ENCODE measurements at places on chromosomes 13 and 19.

- DNase-seq = no peak
These were observed 15.1 kb upstream of the TRPC4 start for GRCh38 chr13:37884674-37885073.

DNA sequence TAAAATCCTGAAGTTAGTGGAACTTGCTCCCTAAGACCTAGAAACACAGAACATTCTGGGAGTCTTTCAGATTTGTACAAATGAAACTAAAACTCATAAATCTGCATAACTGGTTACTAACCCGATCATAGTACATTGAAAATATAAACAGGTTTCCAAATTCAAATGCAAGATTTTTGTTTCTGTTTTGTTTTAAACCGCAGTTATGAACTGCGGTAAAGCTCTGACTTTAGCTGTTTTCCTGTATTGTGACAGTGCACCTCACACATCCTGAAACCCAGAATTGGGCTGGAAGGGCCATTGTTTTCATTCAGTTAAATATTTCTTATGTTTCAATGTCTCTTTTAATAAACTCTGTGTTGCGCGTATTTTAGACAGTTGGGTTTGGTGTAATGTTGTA, 204.7 kb downstream of the SHISA2 start:
- no peak for DNase-seq

- peak; percentile 7 for DNase-seq
These were observed 55.5 kb downstream of the MYH14 start for GRCh38 chr19:50258918-50259372.

- DNase-seq = peak; percentile 59
These were observed 61.1 kb upstream of the FAM216B start for GRCh38 chr13:42720113-42720857.

- DNase-seq = no peak
These were observed 28.5 kb upstream of the POP4 start for GRCh38 chr19:29577649-29577963.

DNA sequence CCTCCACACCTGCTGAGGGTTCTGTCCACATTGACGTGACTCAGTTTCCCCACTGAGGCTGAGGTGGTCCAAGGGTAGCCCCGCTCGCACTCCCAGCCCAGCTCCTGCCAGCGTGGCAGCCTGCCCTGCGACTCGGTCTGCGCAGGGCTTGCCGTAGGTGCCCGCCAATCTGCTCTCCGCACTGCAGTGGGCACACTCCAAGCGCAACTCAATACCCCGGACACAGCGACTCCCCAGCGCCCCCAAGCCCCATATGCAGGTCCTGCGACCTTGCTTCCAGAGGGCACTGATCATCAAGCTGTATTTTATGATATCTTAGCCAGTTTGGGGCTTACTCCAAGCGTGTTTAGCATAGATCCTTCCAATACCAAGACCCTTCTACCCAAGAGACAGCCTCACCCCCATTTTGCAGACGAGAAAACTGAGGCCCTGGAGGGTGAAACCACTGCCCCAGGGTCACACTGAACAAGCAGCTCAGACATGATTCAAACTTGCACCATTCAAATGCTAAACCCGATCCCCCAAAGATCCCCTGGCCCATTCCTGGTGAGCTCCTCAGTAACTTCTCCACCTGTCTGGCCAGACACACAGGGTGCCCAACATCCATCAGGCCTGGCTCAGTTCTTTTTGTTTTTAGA, 13.5 kb downstream of the PTPRS start:
- DNase-seq = no peak

DNA sequence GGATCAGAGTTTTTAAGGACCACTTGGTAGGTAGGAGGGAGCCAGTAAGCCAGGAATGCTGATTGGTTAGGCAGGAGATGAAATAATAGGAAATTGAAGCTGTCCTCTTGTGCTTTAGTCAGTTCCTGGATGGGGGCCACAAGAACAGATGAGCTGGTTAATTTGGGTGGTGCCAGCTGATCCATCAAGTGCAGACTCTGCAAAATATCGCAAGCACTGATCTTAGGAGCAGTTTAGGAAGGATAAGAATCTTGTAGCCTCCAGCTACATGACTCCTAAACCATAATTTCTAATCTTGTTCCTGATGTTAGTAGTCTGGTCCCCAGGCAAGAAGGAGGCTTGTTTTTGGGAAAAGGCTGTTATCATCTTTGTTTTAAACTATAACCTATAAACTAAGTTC, 117.9 kb upstream of the GPR12 start:
- DNase-seq = no peak

GRCh38 chr13:83498045-83498444, 384.2 kb downstream of the SLITRK1 start:
- no peak for DNase-seq

- DNase-seq = peak; percentile 17
These were observed 44.0 kb downstream of the KLF2 start for GRCh38 chr19:16368385-16369305.

- no peak for DNase-seq
These were observed 1359.6 kb upstream of the ATXN8OS start for GRCh38 chr13:68748038-68748437.

DNA sequence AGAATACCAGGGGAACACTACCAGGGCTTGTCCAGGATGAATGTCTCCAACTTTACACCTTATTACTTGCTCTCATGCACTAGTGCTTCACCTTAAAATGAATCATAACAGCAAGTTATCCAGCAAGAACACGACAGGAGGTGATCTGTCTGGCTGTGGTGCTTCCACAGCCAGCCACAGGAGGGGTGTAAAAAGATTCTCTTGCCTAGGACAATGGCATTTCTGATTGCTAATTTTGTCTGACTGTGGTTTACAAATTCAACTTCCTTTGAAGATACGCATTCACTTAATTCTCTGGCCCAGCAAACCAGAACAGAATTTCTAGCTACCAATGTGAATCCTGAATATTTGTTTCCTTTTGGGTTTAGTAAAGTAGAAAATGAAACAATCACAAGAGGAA, 23.1 kb upstream of the COG3 start:
- peak; percentile 35 for DNase-seq

DNA sequence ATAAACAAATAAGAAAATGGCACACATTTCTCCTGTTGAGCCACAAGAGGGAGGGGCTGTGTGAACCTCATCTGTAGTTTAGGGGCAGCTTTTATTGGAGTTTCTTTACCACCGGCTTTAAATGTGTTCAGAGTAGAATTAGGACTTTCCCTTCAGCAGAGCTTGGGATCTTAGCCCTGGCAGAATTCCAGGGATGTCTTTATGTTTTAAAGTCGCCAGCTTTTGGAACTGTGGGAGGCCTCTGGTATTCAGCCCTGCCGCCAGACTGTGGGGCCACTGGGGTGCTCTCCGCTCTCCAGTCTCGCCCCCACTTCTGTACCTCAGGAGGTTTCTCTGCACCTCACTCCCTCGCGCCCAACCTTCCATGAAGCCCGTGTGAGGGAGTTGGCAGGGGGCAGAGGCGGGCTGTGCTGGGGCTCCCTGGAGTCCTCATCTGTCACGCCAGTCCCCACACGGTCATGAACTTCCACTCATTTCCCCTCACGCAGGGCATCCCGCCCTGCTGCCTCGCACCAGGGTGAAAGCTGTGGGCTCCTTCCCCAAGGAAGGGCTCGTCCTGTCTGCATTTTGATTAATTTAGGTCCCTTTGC, 31.5 kb downstream of the CCDC8 start:
- no peak for DNase-seq
